ENCODE measurements at places on chromosomes 4 and X.

DNA sequence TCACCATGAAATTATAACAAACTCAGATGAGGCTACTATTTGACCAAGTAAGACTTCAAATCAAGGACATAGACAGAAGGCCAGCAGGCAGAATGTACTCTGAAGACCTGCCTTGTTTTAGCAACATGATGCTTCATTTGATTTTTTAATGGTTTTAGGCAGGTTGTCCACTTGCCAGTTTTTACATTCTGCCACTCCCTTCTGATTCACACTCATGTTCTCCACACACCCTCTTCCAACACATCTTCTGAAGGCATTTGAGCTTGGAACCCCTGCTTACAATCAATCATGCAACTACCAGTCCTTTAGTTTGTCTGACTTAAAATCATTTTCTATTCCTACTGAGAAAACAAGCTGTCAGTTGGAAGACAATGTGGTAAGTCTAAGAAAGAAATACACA is 114.9 kb upstream of the SMIM31 start:
- DNase-seq = no peak

GRCh38 chr4:127843704-127844600 is 36.7 kb upstream of the PLK4 start:
- no peak for DNase-seq

GRCh38 chrX:119784747-119785446 is 6.5 kb downstream of the RPL39 start:
- no peak for DNase-seq

DNA sequence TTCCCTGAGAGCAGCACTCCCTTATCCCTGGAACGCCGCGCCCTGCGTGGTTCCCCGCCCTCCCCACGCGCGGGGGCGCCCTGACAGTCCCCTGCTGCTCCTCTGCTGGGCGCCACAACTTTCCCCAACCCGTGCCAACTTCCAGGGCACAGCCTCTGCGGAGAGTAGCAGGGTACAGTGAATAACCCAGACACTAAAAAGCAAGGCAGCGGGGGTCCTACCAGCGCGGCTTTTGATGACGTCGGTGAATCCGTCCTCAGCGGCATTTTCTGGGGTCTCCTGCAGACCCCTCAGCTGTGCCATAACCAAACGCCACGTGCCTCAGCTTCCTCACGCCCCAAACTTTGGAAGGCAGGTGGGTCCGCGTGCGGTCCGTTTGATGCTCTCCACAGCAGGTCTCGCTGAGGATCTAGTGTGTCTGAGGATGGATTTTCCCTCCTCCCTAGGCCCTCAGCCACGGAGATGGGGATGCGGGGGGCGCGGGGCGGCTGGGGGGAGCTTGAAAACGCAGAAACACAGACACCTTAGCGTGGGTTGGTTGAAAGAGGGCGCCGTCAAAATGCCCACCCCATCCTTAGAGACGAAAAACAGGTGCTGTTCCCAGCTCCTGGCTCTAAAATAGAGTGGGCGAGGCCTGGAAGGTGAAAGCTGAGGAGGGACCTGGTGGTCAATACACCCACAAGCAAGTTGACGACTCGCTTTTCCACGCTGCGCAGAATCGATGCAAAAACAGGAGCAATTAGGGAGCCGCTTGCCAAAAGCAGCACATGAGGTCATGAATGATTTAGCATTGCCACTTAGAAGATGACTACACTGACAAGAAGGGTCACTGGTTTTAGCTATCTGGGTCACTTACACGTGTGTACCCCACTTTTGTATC is 405.6 kb downstream of the FAM47A start:
- no peak for DNase-seq

DNA sequence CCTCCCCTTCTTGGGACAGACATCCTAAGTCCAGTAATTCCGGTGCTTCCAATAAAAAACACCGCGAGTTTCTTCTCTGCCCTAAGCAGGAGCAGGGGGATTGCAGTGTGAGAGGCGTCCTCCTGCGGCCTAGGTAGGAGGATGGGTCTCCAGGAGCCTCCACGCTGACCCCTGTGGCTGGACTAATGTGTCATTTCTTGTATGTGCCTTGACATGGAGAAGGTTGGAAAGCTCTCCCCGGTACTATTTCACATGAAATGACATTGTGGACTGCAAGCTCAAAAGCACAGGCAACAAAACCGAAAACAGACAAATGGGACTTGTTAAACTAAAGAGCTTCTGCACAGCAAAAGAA is 66.6 kb upstream of the ENPP6 start:
- no peak for DNase-seq

DNA sequence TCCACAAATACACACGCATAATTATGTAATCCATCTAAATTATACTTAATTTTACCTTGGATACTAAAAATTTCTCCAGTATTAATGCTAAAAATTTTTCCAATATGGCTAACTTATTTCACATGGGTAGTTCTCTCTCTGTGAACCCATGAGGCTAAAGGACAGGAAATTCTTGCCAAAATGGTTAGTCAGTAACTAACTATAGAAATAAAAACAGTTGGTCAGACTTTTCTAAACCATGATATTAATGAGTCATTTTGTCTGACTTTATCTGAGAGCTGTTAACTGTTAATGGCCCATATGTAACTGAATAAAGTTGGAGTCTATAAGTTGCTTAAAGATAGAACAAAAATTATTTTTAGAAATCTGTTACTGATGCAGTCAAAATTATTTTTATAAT is 549.4 kb downstream of the TLL1 start:
- DNase-seq = no peak

DNA sequence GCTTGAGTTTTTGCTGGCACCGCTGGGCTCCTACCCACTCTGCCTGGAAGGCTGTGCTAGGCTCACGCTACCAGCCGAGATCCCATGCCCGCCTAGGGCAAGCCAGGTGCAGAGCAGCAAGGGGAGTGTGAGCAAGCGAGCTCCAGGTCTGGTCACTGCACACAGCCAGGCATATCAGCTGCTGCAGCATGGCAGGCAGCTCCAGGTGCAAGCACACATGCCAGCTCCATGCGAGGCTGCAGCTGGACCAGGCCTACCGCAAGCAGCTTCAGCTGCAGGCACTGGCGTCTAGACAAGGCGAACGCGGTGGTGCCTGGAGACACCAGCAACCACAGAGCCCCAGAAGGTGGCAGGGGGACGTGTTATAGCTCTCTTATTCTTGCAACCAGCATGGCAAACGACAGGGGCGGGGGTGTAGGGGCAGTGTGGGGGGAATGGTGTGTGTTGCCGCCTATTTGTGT is 614.7 kb upstream of the EPHA5 start:
- DNase-seq = no peak

GRCh38 chrX:10011261-10011931 is 44.2 kb downstream of the CLDN34 start:
- no peak for DNase-seq

DNA sequence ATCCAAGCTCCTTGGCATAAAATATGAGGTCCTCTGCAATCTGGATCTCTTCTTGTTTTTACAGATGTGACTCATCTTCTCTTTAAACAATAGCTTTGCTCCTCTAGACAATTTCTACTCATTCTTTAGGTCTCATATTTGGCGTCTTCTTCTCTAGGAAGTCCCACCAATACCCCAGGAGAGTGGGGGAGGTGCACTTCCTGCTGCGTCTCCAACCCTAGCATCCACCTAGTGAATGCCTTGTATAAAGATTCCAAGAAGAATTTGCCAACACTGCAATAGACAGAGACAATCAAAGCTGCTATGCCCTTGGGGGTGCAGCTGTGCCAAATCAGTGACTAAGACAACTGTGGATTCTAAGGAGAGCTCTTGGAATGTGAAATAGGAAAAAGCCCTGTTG is 45.7 kb upstream of the SLC10A7 start:
- no peak for DNase-seq

- no peak for DNase-seq
These were observed 314.1 kb downstream of the STK32B start for GRCh38 chr4:5365071-5366008.

- DNase-seq = no peak
These were observed 3.0 kb downstream of the GIMD1 start for GRCh38 chr4:106365613-106366012.

GRCh38 chrX:37787423-37787869 is 7.6 kb downstream of the CYBB start:
- DNase-seq = no peak

DNA sequence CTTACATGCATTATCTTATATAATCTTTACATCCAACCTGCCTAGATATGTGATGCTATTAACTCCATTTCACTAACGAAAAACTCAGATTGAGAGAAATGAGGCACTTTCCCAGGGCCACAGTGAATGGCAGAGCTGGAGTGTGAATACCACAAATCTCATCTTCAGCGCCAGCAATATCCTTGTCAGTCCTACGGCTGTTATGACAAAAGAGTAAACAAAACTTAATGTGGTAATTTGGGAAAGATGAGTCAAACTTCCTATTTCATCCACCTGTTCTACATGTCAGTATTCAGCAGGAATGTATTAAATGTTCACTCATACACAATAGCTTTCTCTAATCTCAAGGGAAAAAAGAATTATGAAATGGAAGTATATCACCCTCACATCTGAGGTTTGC is 56.9 kb downstream of the FAT1 start:
- no peak for DNase-seq

GRCh38 chr4:177367336-177367735 is 57.7 kb downstream of the NEIL3 start:
- DNase-seq = no peak

DNA sequence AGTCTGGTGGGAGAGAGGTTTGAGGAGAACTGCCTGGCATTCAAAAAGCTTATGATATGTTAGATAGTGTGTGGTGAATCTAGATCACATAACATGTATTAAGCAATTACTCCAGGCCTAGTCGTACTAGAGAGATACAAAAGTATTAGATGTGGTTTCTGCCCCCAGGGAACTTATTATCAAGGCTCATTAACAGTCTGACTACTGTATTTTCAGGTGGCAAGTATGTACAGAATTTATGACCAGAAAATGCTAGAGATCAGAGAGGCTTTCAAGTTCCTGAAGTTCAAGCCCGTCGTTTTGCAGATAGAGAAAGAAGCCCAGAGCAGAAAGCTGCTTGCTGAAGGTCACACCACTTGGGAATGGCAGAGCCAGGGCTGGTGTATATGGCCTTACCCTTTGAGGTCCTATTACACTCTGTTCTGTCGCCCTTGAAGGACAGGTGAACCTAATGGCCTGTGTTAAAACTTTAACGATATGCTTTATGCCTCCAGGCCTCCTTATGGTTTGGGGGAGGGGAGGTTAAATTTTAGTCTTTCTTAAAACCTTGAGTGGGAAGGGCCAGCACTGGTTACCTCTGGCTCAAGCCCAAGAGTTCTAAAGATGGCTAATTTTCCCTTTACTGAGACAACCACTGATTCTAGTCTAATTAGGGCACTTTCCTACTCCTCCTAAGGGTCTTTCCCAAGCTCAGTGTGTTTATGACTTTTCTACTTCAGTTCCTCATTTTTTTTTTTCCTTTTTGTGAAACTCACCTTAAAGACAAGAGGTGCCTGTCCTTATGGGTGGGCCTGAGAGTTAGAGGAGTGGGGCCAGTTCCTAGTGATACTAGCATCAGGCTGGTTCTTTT is 19.9 kb downstream of the TMEM164 start:
- DNase-seq = no peak

GRCh38 chr4:89222170-89222569 is 85.4 kb downstream of the GPRIN3 start:
- no peak for DNase-seq

- DNase-seq = no peak
These were observed 6.2 kb downstream of the CHIC2 start for GRCh38 chr4:54058171-54058570.

GRCh38 chr4:77821775-77822174 is 2.6 kb upstream of the CNOT6L start:
- no peak for DNase-seq

DNA sequence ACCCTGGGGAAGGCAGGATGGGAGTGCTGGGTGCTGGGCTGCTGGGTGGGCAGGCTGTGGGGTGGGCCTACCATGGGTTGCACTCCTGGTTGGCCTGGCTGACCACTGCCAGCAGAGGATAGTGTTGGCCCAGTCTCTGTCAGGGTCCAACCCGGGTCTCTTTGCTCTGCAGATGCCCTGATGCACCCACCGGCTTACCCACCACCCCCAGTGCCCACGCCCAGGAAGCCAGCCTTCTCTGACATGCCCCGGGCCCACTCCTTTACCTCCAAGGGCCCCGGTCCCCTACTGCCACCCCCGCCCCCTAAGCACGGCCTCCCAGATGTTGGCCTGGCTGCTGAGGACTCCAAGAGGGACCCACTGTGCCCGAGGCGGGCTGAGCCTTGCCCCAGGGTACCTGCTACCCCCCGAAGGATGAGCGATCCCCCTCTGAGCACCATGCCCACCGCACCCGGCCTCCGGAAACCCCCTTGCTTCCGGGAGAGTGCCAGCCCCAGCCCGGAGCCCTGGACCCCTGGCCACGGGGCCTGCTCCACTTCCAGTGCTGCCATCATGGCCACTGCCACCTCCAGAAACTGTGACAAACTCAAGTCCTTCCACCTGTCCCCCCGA is 14.2 kb upstream of the ADD1 start:
- DNase-seq = no peak

GRCh38 chrX:114581528-114582263 is 2.2 kb upstream of the HTR2C start:
- DNase-seq = no peak

DNA sequence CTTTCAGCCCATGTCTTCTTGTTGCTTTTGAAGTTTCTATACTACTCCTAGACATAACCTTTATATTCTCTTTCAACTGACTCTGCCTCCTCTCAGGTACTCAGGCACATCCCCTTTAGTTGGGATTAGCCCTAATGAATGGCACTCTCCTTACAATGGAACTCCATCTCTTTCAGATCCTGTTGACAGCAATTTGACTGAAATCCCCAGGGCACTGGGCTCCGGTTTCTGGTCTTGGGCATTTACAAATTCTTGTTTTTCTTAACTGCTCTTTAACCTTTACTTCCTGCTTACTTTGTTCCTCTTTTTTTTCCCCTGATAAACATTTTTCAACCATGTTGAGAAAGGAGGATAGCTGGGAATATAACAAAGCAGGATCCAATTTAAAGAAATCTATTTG is 68.9 kb downstream of the ENOX2 start:
- DNase-seq = no peak

DNA sequence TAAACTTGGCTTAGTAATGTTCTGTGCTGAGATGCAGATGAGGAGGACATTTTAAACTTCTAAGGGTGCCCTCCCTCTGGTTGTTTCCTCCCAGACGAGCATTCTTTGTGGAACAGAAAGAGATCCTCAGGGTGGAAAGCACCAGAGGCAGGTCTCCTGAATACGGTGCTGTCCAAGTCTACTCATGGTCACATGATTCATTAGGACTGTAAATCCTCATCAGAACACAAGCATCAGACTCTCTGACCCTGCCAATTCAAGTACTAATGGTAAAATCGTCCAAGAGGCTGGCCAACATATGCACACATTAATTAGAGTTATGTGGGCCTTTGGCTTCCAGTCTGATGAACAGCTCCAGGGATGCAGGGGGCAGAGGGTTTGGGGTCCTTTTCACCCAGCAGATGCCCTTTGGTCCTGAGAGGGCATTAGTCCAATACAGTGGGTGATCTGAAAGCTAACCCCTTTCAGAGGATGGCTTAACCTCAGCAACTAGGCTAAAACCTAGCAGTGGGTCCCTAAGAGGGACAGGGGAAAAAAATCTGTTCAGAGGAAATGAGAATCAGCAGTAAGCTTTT is 18.2 kb downstream of the HAND2 start:
- DNase-seq = no peak

- DNase-seq = no peak
These were observed 279.4 kb downstream of the TMA16 start for GRCh38 chr4:163773940-163774339.
